ENCODE measurements at places on chromosomes 12 and 14.
A peak's percentile ranks its signal among the peaks of the same experiment; 100 is the strongest.

- no peak for DNase-seq
Observed at GRCh38 chr14:87492561-87492960, 500.4 kb downstream of the GALC start.

- DNase-seq, result no peak
Observed at GRCh38 chr12:85821759-85822158, 14.4 kb downstream of the RASSF9 start.

GRCh38 chr14:100586403-100587085 lies 673 bp downstream of the BEGAIN start:
- no peak for DNase-seq

- DNase-seq, result no peak
Observed at GRCh38 chr14:92464156-92464555, 49.4 kb upstream of the RIN3 start.

- no peak for DNase-seq
Observed at GRCh38 chr12:30814295-30814655, 59.5 kb upstream of the CAPRIN2 start.

- DNase-seq, result no peak
Observed at GRCh38 chr12:113347892-113348291, 10.5 kb upstream of the PLBD2 start.

DNA sequence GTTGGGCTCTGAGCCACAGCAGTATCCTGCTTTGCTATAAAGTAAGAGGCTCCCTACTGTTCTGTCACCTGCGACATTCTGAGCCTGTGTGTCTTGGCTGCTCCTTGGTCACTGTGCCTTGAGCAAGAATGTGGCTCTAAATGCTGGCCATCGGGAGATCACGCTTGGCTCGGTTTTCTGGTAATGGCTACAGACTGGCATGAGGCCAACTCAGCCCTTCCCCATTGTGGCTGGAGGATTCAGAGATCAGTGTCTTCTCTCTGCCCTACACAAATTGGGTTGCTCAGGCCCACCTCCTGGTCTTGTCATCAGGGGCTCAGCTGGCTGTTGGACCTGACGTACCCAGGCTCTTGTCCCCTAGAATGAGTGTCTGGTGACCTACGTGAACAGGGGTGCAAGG lies 94.5 kb downstream of the PLXNC1 start:
- DNase-seq, result no peak

- no peak for DNase-seq
Observed at GRCh38 chr12:9702255-9702654, 30.6 kb downstream of the CLECL1 start.

DNA sequence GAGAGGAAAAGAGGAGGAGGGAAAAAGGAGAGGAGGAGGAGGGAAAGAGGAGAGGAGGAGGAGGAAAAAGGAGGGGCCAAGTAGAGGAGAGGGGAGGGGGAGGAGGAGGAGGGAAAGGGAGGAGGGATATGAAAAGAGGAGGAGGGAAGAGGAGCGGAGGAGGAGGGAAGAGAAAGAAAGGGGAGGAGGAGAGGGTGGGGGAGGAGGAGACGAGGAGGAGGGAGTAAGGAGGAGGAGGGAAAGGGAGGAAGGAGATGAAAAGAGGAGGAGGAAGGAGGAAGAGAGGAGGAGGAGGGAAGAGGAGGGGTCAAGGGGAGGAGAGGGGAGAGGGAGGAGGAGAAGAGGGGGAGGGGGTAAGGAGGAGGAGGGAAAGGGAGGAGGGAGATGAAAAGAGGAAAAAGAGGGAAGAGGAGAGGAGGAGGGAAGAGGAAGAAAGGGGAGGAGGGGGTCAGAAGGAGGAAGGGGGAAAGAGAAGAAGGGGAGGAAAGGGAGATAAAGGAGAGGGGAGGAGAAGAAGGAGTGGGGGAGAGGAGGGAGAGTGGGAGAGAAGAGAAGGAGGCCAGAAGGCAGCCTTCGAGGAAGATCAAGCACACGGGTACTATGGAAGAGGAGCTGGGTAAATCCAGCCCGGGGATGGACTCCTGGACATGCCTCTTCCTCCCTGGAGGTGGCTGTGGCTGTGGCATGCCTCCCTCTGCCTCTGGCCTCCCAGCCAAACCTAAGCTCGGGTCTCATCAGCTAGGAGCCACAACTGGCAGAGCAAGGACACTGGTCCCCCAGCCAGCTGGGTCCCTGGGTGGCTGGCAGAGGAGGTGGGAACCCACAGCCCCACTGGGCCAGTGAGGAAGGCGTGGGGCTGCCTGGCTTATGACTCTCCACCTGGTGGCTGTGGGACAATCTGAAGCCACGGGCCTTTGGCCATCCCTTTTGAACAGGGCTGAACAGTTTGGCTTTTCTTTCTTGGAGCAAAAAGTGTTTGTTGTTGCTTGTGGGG lies 3.0 kb upstream of the CMKLR1 start:
- DNase-seq, result no peak

DNA sequence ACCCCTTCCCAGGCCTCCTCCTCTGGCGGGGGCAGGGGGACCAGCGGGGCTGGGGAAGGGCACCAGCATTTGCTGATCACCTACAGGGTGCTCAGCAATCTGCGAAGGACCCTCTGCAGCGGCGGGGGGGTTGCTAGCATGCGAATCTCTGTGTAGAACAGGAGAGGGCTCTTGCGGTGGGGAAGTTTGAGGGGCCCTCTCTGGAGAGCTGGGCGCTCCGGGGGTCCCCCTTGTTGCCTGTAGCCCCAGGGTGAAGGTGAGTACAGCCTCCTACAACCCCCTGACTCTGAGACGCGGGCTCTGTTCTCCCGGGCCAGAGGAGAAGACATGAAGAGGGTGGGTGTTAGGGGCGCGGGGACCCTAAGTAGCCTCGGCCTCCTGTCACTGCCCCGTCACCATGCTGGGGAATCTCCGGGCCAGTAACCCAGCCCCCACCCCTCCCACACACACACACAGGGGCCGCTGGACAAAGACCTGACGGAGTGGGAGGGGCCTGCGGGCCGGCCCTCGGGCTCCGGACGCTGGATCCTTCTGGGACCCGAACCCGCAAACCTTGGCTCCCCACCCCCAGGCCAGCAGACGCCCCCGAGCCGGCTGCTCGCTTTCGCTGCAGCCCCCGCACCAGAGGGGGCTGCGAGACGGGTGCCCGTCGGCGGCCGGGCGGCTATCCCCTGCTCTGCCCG lies 734 bp downstream of the FIGNL2 start:
- no peak for DNase-seq

GRCh38 chr12:66188584-66189485 lies at the start of gene IRAK3:
Gene IRAK3 (plus strand): TSS chr12:66189214. CDS start chr12:66189300, 86 bp downstream.
- DNase-seq, result no peak

- DNase-seq, result no peak
Observed at GRCh38 chr12:18992336-18992735, 137.2 kb upstream of the PLEKHA5 start.

DNA sequence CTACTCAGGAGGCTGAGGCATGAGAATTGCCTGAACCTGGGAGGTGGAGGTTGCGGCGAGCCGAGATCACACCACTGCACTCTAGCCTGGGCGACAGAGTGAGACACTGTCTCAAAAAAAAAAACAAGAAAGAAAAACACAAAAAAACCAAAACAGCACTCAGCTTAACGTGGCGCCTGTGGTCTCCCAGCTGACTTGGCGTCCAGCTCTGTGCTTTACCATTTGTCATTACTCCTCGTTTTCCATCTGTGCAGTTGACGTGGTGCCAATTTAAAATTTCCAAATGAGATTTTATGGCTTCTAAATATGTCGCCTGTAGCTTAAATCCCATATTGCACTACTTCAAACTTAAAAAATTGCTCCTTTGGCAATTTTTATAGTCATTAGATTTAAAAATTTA lies 2.0 kb downstream of the MGP start:
- no peak for DNase-seq

GRCh38 chr14:65517635-65518542 lies 105.4 kb downstream of the FUT8 start:
- no peak for DNase-seq

DNA sequence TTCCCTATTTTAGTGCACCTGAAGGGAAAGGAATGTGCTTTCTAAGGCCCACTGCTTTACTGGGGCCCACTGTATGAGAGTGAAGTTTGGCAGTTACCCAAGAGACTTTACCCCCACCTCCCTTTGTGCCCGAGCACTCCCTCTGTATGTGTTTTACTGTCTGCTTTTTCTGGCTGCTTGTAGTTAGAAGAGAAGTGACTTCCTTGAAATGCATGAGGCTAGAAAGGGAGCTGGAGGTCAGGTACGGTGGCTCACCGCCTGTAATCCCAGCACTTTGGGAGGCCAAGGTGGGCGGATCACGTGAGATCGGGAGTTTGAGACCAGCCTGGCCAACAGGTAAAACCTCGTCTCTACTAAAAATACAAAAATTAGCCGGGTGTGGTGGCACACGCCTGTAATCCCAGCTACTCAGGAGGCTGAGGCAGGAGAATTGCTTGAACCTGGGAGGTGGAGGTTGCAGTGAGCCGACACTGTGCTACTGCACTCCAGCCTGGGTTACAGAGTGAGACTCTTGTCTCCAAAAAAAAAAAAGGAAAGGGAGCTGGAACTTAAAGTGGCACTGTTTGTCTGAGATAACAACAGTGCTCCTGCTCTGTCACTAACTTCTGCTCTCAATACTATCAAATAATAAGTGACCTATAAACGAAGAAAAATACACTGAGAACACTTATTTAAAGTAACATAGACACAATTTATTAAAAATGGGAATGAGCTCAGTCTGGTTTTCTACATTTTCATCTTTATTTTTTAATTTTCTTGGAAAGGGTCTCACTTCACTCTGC lies 5.8 kb downstream of the TRIP11 start:
- DNase-seq, result no peak

- no peak for DNase-seq
Observed at GRCh38 chr12:11743423-11744409, 94.2 kb downstream of the ETV6 start.

GRCh38 chr14:50668826-50669143 lies 679 bp upstream of the SAV1 start:
- no peak for DNase-seq

- peak; percentile 60 for DNase-seq
Observed at GRCh38 chr12:1691123-1692007, 495 bp downstream of the ADIPOR2 start.
